ENCODE measurements at places on chromosomes 1 and 21. TPM values are rescaled to one million over a fixed set of nuclear protein-coding genes. Genes with fewer than 3 reads are reported as not detected.

KCNK2 gene
- total RNA-seq, result 0.18 TPM

SYT14 gene
- total RNA-seq, result 0.18 TPM

CYP2J2 gene
- 0.27 TPM for total RNA-seq

ERG gene
- total RNA-seq, result 223 TPM

RBBP4 gene
- total RNA-seq, result 228 TPM

C1QA gene
- not detected for total RNA-seq

DNA sequence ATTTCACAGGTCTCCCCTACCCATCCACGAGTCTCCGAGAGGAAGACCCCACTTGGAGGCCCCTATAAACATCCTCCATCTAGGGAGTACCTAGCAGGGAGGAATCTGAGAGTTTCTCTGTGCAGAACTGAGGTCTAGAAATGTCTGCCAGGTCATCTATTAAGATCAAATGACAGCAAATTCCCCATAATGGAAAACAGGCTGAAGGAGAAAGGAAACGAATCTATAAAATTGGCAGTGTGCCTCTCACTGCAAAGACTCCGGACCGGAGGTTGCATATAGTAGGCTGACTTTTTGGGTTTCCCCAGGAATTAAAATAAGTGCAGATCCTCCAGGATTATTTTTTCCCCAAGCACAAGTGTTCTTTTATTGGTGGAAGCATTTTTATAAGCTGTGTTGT, 57.7 kb downstream of the NMNAT2 start:
- DNase-seq, result no peak

- no peak for DNase-seq
These were observed 45.5 kb downstream of the NMNAT2 start for GRCh38 chr1:183372586-183373230.

DNA sequence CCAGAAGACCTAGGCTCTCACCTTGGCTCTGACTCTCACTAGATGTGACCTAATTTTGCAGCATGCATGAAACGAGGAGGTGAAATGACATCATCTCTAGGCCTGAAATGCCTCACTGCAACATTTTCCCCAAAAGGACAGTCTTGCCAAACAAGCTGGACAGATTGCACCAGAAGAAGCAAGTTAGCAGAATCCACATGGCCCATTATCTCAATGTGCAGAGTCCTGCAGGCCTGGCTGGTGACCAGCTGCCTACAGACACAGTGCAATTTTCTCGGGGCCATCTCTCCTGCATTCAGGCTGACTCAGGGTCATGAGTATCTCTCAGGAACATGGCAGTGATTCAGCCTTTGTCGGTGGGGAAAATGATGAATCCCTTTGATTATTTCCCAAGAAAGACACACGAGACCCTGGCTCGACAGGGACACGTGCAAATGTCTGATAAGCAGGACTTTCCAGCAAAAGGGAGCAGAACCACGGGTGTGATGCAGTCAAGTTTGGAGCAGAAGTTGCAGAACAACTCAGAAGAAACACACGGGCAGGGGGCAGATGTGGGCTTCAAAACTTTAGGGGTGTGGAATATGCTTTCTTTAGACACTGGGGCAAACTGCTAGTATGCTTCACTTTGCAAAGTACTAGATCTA, 38.7 kb downstream of the TRIM67 start:
- DNase-seq, result no peak

- no peak for DNase-seq
These were observed 135.8 kb upstream of the PBX1 start for GRCh38 chr1:164423136-164423535.

DNA sequence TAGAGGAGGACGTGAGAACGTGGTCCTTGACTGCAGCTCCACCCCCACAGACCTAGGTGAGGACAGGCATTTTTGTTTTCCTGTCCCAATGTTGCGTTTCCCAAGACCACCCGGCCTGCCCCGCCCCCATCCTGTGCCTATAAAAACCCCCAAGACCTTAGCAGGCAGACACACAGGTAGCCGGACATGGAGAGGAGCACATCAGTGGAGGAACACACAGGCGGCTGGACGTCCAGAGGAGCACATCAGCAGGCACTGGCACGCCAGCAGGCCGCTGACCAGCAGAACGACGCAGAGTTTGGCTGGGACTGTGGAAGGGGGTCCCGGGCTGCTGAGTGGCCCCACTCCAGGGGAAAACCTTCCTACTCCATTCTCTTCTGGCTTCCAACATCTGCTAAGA, 12.7 kb upstream of the HMGCL start:
- no peak for DNase-seq

- DNase-seq, result no peak
These were observed 15.4 kb downstream of the TTLL10 start for GRCh38 chr1:1189111-1189510.

DNA sequence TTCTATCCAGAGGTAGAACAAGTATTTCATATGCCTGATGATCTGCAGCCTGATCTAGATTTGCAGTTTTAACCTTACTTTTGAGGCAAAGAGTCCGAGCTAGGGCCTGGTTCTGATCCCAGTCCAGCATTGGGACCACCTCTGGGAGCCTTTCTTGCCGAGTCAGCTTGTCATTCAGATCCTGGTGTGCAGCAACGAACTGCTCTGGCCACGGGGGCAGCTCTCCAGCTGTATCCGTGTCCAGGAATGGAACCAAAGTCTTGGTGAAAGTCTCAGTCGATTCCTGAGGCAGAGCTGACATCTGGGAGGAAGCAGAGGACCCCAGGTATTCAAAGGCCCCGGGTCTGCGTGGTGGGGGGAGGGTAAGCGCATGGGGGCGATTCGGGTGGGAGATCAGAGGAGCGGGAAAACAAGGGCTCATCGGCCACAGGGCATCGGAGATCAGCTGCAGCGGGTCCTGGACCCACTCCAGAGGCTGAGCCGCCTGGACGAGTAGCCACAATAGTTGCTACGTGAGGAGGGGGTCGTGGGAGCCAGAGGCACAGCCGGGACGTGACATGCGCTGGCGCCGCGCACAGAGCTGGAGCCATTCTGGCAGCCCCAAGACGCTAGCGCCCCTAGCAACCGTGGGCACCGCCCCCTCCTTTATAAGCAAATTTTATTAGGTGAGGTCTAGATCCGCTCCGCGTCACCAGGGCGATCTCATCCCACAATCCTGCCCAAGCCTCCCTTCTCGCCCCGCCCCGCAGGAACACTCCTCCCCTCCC, 32.4 kb upstream of the BSDC1 start:
- DNase-seq, result no peak

GRCh38 chr1:17665950-17666720, 89.0 kb upstream of the ACTL8 start:
- no peak for DNase-seq

GRCh38 chr1:111920221-111921024, 69.0 kb downstream of the KCND3 start:
- DNase-seq, result no peak

GRCh38 chr1:67052741-67053534, 1.0 kb downstream of the SLC35D1 start:
- peak; percentile 64 for DNase-seq

All from endothelial cell of umbilical vein (primary cell).